Esophagus mucosa (tissue), 1 donor: ENCODE measurements at places on chromosomes 3 and 15. TPM values are rescaled to one million over a fixed set of nuclear protein-coding genes. Genes with fewer than 3 reads are reported as not detected.

DNA sequence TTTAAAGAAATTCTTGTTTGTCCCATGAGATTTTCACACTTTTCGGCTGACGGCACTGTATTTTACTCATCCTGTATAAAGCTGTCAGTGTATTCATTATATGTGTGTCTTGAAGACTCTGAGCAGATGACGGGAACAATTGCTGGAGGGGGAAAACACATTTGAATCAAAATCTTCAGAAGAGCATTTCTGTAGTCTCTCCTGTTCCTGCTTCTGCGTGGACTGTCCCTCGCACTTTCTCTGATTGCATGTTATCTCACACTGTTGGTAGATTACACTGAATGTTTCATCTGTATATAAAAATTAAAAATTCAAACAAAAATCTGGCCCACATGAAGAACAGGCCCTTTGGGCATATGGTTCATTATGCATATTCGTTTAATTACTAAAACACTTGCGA is 184.9 kb downstream of the MCTP2 start:
- ATAC-seq = no peak

- peak; percentile 72 for ATAC-seq
Observed at GRCh38 chr3:72310419-72311380, 525.8 kb upstream of the PROK2 start.

The IMP3 gene
- 68.1 TPM for total RNA-seq

The ETV5 gene
- total RNA-seq = 4.3 TPM
